GM04503 (cell line): ENCODE measurements at places on chromosomes 13 and 19.

GRCh38 chr19:17332677-17333581, 1.7 kb downstream of the ANO8 start:
- no peak for DNase-seq

DNA sequence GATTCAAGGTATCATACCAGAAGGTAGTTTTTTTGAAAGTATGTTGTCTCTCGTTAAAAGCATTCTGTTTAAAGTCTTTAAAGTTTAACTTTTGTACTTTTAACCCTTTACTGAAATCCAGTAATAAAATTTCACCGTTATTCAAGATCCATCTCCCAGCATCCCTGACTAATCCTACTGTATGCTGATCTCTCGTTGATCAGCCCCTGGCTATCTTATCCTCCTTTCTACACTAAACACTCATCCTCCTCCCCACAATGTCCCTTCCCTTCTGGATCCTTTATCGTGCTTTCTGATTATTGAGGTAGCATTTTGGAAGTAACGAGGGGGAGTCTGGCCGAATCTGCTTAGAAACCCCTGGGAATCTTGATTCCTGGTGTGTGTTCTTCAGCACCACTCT, 1.3 kb downstream of the TPP2 start:
- no peak for DNase-seq

DNA sequence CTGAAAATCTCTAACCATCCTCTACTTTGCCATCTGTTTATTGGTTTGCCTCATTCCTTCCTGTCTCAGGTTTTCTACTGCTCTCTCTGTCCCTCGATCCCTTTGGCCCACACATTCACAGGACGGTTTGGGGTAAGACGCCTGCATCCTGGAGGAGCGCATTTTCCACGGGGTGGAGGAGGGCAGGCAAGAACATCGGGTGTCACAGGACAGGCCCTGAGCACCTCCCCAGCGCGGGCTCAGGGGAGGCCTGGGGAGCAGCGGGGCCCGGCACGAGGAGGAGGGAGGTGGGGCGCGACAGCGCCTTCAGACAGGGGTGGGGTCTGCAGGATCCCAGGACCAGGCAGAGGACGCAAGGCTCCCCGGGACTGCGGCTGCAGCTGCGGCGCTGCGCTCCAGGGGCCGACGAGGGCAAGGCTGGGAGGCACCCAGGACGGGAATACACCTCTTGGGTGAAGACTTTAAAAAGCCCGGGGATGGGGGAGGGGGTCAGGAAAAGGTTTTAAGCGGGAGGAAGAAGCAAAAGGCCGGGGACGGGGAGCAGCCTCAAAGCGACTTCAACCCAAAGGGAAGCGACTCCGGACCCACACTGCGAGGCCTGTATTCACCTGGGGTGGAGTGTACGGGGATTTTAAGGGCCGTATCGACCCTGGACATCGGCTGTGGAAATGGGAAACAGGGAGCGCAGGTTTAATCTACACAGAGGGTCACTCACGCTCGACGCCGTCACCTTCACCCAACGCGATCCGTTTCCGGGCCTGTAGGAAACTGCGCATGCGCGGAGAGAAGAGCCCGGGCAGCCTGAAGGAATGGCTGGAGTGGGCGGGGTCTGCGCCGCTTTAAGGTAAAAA, at the start of gene ZNF415:
TSS of gene ZNF415 (minus strand) at position 770 of the 851 bp plus-strand sequence. CDS start 10,234 bp downstream, outside the sequence.
- DNase-seq = no peak

DNA sequence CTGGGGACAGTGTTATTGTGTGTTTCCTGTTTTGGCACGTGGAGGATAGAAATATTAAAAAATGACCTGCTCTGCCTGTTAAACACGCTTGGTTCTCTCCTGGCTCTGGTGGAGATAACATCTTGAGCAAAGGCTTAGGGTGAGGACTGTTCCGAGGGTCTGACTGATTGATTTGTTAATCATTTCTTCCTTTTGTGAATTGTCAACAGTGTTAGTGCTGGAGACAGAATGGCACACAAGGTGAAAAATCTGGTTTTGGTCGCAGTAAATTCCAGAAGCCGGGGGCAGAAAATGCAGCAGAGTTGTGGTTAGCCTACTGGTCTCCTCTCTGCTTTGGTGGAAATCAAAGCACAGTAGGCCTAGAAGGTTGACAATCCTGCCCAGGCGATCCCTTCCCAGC, 163.6 kb downstream of the FGF9 start:
- no peak for DNase-seq

DNA sequence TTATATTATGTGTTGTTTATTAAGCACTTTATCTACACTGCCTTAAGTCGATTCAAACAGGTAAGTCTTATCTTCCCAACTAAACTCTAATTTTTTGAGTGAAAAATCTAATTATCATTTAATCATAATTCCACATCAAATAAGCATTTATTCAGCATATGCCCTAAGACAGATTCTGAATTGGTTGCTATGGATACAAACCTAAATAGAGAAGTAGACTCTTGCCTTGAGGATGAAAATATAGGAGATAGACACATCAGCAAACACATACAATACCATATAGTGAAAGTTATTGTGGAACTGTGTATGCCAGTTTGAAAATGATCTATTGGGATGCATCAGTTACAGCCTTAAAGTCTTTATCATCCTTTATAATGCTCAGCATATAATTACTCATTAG, 1679.9 kb downstream of the SLITRK1 start:
- DNase-seq = no peak

DNA sequence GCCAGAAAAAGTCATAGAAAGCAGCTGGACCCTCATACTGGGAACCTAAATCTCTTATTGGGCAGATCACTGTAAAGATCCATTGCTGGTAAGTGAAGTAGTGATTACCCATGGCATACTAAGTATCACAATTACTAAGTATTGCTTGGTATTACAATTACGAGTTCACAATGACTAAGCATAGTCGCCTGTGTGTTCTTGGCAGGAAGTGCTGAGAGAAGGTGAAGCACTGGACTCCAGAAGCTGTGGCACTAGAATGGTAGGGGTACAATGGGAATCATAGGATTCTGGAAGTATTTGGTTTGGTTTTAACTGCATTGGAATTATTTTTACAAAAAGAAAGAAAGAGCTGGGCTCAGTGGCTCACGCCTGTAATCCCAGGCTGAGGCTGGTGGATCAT, 20.3 kb downstream of the LGALS16 start:
- no peak for DNase-seq

GRCh38 chr13:79190932-79191331, 215.1 kb downstream of the RBM26 start:
- no peak for DNase-seq

GRCh38 chr19:35142606-35143230, 337 bp upstream of the FXYD7 start:
- no peak for DNase-seq

GRCh38 chr19:15378534-15379082, 979 bp downstream of the AKAP8 start:
- DNase-seq = no peak

DNA sequence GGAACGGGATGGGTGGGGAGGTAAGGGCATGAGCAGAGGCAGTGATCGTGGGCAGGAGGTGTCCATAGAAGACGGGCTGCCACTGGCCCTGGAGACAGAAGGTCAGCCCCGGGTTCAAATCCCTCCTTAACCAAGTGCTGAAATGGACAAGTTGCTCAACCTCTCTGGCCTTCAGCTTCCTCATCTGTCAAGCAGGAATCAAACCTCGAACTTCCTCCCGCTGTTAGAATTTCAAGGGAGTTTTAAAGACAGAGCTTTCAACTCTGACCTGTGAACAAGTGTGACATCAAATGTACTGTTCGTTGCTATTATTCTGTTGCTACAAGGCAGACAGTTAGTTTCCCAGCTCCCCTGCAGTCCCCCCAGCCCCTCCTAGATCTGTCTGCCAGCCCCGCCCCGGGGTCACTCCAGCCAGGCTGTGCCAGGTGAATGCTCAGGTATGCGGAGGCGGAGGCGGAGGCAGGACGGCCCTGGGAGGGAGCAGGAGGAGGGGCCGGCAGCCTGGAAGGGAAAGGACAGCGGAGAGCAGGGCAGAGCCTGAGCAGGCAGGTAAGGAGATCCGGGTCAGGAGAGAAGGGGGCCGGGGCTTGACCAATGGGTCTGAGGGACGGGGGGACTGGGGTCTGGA, at the start of gene EPS8L1:
TSS of gene EPS8L1 (plus strand) at position 499 of the 628 bp plus-strand sequence. CDS start 576 bp downstream, outside the sequence.
- no peak for DNase-seq

DNA sequence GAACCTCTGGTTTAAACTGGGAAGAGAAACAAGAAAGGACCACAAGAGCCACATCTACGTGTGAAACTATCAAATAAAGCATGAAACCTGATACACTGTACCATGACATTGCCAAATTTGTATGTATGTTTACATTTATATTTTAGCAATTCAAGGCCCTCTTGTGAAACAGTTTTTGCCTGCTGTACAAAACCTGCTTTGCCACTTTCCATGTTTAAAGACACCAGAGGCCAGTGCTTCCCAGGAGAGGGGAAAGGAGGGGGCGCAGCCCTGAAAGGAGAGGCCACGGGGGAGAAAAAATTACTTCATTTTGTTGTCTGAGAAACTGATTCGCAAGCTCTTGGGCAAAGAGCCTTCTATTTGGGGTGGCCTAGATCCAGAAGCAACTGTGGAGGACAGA, 124.8 kb downstream of the DCLK1 start:
- DNase-seq = no peak

DNA sequence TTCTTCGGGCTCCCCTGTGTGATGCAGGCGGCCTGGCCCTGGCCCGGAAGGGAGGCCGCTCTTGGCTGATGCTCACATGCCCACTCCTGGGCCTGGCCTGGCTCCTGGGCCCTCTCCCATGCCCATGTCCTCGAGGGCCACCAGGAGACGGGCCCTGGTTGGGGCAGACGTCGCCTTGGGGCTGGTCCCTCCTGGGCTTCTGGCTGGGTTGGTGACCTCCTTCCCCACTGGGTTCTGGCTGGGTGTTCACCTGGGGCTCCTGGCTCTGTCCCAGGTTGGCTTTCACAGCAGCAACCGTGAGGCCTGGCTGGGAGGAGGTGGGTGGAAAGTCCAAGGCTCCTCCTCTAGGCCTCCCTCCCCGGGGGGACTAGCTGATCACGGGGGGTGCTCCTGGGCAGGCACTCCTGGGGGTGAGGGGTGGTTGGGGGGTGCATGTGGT, 15.5 kb upstream of the SLC7A10 start:
- no peak for DNase-seq

DNA sequence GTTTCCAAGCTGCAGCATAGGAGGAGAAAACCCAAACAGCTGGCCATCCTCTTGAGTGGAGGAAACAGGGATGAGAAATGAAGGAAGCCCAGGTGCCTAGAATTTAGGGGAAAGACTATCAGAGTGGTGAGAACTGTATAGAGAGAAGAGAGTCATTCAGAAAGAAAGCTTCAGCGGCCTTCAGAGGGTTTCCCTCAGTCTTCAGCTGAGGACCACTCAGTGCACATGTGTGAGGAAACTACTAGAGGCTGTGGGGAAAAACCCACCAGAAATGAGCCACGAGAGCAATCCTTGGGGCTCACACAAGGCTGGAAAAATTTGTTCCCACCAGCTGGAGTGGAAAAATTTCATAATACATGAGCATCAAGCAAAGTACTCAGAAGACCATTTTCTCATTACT, 35.2 kb upstream of the CPB2 start:
- no peak for DNase-seq

- DNase-seq = no peak
Observed at GRCh38 chr19:42488783-42489521, 39.3 kb downstream of the CEACAM1 start.

- no peak for DNase-seq
Observed at GRCh38 chr13:93290503-93290902, 63.9 kb downstream of the GPC6 start.

- DNase-seq = no peak
Observed at GRCh38 chr13:33937373-33938098, 119.6 kb downstream of the RFC3 start.

GRCh38 chr19:47794526-47794925, 9.8 kb downstream of the TPRX1 start:
- no peak for DNase-seq

- peak; percentile 3 for DNase-seq
Observed at GRCh38 chr13:20901668-20902437, 693 bp downstream of the XPO4 start.

DNA sequence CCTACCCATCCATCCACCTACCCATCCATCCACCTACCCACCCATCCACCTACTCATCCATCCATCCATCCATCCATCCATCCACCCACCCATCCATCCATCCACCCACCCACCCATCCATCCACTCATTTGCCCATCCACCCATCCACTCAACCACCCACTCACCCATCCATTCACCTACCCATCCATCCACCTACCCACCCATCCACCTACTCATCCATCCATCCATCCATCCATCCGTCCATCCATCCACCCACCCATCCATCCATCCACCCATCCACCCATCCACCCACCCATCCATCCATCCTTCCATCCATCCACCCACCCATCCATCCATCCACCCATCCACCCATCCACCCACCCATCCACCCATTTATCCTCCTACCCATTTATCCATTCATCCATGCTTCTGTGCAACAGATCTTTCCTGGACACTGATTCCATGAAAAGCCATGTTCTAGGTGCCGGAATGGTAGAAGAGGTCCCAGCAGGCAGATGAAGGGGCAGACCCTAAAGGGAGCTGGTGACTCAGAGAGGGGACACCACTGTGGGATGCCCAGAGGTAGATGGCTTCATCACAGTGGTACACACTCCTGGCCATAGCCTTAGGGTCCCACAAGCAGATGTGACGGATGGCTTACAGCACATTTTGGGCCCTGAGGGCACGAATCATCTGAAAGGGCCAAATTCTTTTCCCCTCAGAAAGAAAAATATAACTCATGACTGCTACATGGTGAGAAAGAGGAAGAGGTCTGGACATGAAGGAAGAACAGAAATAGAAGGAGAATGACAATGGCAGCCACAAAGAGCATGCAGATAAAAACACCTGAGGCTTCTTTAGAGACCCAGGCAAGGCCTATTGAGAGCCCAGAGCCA, 76.0 kb downstream of the KCTD15 start:
- no peak for DNase-seq

DNA sequence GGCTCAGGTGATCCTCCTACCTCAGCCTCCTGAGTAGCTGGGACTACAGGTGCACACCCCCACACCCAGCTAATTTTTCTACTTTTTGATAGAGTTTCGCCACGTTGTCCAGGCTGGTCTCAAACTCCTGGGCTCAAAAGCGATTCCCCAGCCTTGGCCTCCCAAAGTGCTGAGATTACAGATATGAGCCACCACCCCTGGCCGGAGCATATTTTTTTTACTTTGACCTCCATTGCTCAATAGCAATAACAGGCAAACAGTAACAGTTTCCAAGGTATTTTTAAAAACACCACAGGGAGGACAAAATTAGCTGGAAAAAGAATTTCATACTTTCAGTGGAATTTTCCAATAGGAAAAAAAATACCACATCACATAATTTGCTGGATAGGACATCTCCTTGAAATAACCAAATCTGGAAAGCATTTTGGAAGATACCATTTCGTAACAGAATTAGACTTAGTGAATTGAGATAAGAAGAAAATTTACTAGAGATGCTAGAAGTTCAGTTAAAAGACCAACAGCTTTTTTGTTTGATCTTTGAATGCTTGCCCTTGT, 5.2 kb downstream of the DUXA start:
- DNase-seq = no peak

DNA sequence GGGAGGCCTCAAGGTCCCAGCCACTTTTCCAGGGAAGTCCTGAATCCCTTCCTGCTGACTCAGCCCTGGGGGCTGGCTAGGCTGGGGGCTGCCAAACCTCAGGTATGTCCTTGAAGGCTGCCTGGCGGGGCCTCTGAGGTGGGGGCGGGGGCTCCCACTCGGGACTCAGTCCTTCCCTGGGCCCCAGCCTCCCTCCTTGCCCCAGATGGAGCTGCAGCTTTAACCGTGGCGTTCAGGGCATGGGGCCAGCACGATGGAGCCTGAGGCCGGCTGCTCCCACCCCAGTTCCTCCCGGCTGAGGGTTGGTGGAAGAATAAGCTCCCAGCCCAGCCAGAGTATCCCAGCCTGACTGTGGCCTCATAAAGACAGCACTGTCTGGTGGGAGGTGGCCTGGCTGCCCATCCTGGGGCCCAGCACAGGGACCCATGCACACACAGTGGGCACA, 12.4 kb downstream of the CILP2 start:
- no peak for DNase-seq

GRCh38 chr13:44840131-44840530, 149.1 kb downstream of the NUFIP1 start:
- no peak for DNase-seq
